ENCODE measurements at places on chromosomes 16 and 17. TPM values are rescaled to one million over a fixed set of nuclear protein-coding genes. Genes with fewer than 3 reads are reported as not detected.

The CEP112 gene
- total RNA-seq: 64.9 TPM

The MPO gene
- 2.0 TPM for total RNA-seq

The CCL7 gene
- total RNA-seq: 1.6 TPM

The NPIPB8 gene
- 7.5 TPM for total RNA-seq

The SLC35G6 gene
- total RNA-seq: not detected

The PRSS33 gene
- not detected for total RNA-seq

The TMEM94 gene
- total RNA-seq: 86.8 TPM

The KRTAP4-3 gene
- not detected for total RNA-seq

The ST6GALNAC2 gene
- 104 TPM for total RNA-seq

The C17orf78 gene
- total RNA-seq: not detected

The EARS2 gene
- 16.0 TPM for total RNA-seq

The CNTD1 gene
- 1.1 TPM for total RNA-seq

The ERI2 gene
- total RNA-seq: 16.5 TPM

The TCAP gene
- 2.0 TPM for total RNA-seq

The TNFRSF17 gene
- not detected for total RNA-seq

The GAST gene
- total RNA-seq: not detected

The IGF2BP1 gene
- total RNA-seq: not detected

The AOC2 gene
- total RNA-seq: 1.6 TPM

The QPRT gene
- 26.3 TPM for total RNA-seq

The CXCL16 gene
- total RNA-seq: 30.3 TPM

The CCL15 gene
- not detected for total RNA-seq

The NTN1 gene
- total RNA-seq: 22.8 TPM

The KRT36 gene
- not detected for total RNA-seq

The SPATA22 gene
- total RNA-seq: 0.67 TPM

The FOXO3B gene
- total RNA-seq: 5.3 TPM

The GRIN2C gene
- 0.98 TPM for total RNA-seq

The NAGS gene
- 0.58 TPM for total RNA-seq

The CHAD gene
- not detected for total RNA-seq

The SLC43A2 gene
- 30.8 TPM for total RNA-seq

The HASPIN gene
- 0.36 TPM for total RNA-seq

The PHOSPHO1 gene
- total RNA-seq: 6.2 TPM

The HID1 gene
- 16.1 TPM for total RNA-seq

The ATP2A3 gene
- 13.8 TPM for total RNA-seq

The NPB gene
- total RNA-seq: 0.80 TPM

The NF1 gene
- 106 TPM for total RNA-seq

The HNF1B gene
- not detected for total RNA-seq

The DNAAF8 gene
- 0.31 TPM for total RNA-seq

The ZNF747 gene
- total RNA-seq: 12.7 TPM

The FAM171A2 gene
- 3.7 TPM for total RNA-seq

The HAP1 gene
- 0.09 TPM for total RNA-seq

The SLC35G3 gene
- not detected for total RNA-seq

The KRTAP3-2 gene
- total RNA-seq: not detected

The TBC1D28 gene
- total RNA-seq: not detected

The ACSM2B gene
- not detected for total RNA-seq

The VKORC1 gene
- total RNA-seq: 65.0 TPM

The CBX2 gene
- 4.7 TPM for total RNA-seq

The ENDOV gene
- 32.4 TPM for total RNA-seq

The TIMP2 gene
- total RNA-seq: 720 TPM

The FAM234A gene
- 129 TPM for total RNA-seq

The NPW gene
- 0.36 TPM for total RNA-seq

The TSPOAP1 gene
- 17.8 TPM for total RNA-seq

The ALDH3A2 gene
- 74.3 TPM for total RNA-seq

The AXIN2 gene
- 18.0 TPM for total RNA-seq

The KIF2B gene
- total RNA-seq: not detected

The MEFV gene
- 3.0 TPM for total RNA-seq

The C17orf67 gene
- total RNA-seq: 6.2 TPM

The TXNDC11 gene
- total RNA-seq: 36.6 TPM

The CHRNE gene
- total RNA-seq: 2.3 TPM

Measured in sciatic nerve (tissue), 2 donors.